NCI-H2081 treated with DMSO at 0.1 percent for 48 hours (cell line): ENCODE measurements at places on chromosomes 1 and 21.
A peak's percentile ranks its signal among the peaks of the same experiment; 100 is the strongest.

DNA sequence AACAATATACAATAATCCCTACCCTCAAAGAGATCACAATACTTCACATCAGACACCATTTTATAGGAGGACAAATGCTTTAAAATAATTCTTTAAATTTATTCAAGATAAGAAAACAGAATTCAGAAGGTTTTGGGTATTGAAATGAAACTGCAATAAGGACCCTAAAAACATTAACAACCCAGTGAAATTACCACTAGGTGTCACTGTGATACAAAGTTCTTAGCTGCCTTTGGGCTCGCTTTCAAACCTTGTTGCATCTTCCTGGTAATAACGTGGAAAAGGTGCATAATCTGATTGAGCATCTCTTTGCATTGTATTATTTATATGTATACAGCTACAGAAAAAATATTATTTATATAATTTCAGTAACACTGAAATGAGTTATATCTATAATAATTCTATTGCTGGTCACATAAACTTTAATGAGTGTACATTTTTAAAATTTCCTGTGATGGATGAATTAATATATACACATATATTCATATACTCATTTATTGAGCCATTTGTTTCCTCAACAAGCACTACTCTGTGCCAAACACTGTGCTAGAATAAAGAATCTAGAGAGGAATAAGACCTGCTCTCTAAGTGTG lies 185.2 kb downstream of the FAF1 start:
- peak; percentile 36 for DNase-seq

- no peak for DNase-seq
Observed at GRCh38 chr21:33481314-33481943, 1.7 kb upstream of the TMEM50B start.

DNA sequence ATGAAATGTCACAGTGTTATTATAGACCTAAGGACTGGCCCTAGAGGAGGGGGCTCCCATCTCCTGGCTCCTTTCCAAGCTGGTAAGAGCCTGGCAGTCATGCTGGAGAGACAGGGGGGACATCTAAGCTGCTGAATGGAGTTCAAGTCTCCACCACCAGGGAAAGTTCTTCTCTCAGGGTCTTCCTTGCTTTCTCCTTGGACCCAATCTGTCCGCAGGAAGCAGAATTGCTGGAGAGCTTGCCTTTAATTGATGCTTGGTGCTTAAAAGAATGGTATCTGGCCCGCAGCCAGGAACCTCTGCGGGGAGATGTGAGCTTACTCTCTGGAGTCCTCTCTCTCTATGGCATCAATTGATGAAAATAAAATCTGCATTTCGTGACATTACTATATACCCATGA lies 25.1 kb downstream of the IRF2BP2 start:
- DNase-seq, result no peak

DNA sequence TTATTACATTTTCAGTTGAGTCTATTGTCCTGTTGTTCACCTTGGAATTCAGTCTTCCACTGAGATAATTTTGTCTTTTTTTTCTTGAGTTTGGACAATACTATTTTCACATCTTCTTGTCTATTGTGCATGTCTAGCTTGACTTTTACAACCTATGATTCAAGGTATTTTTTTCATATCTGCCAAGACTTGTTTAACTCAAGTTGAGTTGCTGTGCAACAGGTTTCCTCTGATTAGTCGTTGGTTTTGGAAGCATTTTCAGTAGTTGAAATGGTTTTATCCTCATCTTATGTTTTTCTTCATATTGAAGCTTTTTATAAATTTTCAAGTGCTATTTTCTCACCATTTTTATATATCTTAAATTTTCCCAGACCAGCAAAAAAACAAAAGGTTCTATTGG lies 103.6 kb downstream of the SCMH1 start:
- no peak for DNase-seq

GRCh38 chr21:36288651-36289243 lies 31.2 kb upstream of the MORC3 start:
- no peak for DNase-seq

- no peak for DNase-seq
Observed at GRCh38 chr1:235763962-235764361, 102.7 kb downstream of the LYST start.

DNA sequence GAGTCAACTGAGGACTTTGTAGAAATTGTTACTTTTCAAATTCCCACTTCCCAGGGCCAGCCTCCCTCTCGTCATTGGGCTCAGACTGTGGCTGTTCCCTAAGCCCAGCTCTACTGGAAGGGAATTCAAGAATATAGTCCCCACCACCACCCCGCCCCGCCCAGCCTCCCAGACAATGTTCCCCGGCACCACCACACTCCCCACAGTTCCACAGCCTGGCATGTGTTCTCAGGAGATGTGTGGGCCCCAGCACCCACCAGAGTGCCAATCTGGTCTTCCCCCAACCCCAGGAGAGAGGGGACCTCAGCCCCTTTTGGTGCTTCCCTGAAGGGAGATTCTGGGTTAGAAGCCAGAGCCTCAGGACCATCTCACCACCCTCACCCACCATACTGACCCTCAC lies 120.1 kb downstream of the SYT2 start:
- DNase-seq, result no peak

DNA sequence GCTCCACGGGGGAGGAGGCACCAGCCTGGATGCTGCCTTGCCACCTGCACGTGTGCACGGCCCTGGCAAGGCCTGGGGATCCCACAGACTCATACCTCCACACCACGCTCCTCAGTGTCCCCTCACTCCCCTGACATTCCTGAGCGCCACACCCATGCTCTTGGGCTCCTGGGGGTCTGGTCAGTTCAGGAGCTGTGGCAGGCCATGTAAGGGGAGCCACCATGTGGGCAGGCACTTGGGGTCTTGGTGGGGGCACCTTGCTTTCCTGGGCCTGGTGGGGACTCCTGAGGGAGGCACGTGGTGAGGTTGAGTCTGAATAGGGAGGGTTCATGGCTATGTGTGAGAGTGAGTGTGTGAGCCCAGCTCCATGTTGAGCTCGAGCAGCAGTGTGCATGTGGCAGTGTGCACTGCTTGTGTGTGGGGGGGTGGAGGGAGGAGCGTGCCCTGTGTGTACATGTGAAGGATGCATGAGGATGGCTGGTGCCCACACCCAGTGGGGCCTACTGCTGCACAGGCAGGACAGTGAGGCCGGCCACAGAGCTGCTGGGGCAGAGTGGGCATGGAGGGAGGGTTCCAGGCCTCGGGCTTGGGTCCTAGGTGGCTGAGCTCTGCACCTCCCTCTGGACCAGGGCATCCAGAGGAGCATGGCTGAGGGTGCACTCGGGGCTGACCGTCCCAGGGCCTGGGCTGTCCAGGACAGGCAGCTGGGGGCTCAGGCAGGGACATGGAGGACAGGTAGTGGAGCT lies 1.6 kb downstream of the GJC2 start:
- no peak for DNase-seq

DNA sequence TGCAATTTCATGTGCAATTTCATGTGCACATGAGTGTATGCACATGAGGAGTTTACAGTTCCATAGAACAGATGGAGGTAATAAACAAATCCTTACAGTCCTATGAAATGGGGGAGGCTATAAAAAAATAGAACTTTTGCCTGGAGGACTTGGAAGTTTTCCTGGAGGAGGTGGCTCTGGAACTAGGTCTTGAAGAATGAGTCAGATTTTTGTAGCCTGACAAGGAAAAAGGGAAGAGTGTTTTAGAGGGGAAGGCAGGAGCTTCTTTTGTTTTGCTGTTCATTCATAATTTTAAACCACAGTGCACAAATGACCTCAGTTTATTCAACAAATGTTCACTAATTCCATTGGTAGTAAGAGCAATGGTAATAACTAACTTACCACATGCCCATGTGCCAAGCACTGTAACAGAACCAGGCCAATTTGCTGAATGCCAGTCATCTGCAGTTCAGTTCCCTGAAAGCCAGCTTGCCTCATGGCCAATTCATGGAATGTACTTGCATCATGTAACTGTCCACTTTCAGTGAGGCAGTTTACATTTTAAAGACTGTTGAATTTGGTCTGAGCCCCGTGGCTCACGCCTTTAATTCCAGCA lies 2.7 kb downstream of the DIO1 start:
- DNase-seq, result no peak

DNA sequence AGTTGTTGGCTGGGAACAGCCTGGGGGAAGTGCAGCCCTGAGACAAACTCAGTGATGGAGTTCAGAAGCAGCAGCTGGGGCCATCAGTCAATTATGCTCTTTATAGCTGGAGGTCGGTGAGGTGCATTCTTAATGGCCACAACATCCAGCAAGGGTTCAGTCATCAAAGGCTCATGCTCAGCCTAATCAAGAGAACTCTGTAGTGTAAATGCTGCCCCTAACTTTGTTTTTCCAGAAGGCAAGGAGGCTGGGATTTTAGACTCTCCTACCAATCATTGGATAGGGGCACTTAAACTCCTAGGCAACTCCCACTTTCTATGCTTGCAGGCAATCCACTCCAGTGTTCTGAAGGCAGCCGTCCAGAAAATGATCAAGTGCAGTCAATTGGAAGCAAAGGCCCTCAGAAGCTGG lies 15.0 kb upstream of the RGS4 start:
- DNase-seq, result no peak

DNA sequence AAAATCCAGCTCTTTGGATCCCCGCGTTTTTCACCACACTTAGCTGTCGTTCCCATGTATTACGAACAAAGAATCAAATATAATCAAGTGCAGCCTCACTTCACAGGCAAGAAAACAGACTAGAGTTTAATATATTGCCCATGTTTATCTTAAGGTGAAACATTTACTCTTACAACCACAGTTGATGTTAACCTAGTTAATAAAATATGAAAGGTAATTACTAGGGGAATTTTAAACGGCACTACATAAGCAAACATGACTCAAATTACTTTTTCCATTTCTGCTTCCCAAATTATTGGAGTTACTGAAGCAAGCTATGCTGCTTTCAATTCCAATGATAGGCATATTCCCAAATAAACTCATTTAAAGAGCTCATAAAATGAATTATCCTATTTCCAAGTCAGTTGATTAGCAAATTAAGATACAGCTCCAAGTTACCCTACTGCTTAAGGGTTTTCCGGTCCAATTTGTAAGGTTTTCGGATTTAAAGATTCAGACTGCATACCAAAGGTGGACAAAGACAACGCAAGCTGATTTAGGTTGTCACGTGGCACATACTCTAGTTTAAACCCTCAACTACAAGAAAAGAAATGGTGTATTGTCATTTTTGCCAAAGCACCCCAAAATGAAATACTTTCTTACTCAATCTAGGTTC lies 5.9 kb downstream of the COX20 start:
- no peak for DNase-seq

DNA sequence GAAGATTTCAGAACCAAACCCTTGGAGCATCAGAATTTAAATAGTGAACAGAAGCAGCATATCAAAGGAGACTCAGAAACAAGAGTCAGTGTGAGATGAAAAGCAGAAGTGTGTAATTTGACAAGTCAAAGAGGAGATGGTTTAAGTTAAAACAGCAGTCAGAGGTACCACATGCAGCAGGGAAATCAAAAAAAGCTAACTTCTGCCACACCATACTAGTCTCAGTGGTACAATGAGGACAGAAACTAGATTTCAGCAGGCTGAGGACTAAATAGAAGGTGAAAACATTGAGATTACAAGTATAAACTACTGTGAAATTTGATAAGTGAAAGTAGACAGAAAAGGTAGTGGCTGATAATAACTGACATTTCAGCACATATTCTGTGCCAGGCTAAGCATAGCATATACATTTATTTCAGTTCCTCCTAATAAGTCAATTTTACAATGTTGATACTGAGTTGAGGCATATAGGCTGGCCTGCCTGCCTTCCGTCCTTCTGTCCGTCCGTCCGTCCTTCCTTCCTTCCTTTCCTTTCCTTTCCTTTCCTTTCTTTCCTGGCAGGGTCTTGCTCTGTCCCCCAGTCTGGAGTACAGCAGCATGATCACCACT lies 12.6 kb downstream of the SUCO start:
- no peak for DNase-seq

- DNase-seq, result no peak
Observed at GRCh38 chr21:29939104-29939923, 482 bp downstream of the GRIK1 start.

- DNase-seq, result no peak
Observed at GRCh38 chr1:29416267-29417146, 180.2 kb downstream of the PTPRU start.

DNA sequence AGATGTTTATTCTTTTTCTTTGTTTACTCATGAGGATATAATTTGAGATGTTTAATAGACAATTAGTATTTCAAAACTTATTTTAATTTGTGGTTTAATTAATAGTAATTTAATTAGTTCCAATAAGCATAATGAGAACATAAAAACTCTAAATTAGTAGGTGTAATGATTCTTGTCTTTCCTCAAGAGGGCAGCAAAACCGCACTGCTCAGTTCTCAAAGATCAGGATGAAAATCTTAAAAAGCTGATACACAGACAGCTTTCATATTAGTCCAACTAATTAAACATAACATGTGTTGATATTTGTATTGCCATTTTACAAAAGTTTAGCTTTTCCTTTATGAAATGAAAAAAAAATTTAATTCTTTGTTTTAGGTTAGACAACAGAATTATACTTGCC lies 106.7 kb upstream of the C21orf91 start:
- peak; percentile 1 for DNase-seq

DNA sequence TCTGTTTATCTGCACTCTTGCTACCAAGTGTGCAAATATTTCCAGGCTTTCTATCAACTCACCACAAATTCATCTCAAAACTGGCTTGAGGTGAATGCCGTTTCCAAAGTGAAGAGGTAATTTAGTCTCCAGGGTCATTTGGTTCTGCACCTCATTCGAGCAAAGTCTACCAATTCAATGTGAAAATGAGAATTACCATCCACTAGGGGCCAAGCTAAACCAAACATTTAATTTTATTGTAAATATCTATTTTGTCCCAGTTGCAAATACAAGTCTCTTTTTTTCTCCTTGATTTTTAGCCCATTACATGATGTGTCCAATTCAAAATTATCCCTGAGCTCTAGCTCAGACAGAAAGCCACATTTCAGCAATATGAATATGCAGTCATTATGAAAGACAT lies 152.3 kb upstream of the PTBP2 start:
- DNase-seq, result no peak

GRCh38 chr21:25509862-25510261 lies 97.4 kb downstream of the MRPL39 start:
- DNase-seq, result no peak
